ENCODE measurements at places on chromosomes 6 and 20. TPM values are rescaled to one million over a fixed set of nuclear protein-coding genes. Genes with fewer than 3 reads are reported as not detected.

TSBP1 gene
- total RNA-seq = not detected

DTNBP1 gene
- 17.4 TPM for total RNA-seq

CALHM5 gene
- 0.37 TPM for total RNA-seq

OPRM1 gene
- not detected for total RNA-seq

OR2H1 gene
- total RNA-seq = not detected

GRCh38 chr6:43774776-43775534 lies 4.9 kb downstream of the VEGFA start:
- peaks cover 16% of the 10 kb centered on the region for H3K4me1 ChIP-seq
- no peaks in the 10 kb centered on the region for H3K27me3 ChIP-seq

DNA sequence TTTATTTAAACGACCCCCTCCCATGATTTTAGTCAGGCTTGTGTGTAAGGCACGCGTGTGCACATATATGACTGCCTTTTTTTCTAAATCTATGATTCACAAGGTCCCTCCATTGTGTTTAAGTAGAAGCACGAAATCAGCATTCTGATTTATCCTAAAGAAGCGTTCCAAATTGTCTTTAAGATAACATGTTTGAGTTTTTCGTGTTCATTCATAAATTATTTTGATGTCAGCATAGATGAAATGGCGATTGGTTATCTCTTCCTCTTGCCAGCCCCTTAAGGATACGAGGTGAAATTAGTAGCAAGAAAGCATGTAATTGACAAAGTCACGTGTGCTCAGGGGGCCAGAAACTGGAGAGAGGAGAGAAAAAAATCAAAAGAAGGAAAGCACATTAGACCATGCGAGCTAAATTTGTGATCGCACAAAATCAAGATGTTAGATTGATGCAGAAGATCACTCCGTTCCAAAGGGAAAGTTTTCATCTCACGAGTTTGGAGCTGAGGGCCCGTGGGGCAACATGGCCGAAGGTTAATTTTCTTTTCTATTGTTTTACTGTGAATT lies at the start of gene LIN28B:
Gene LIN28B (plus strand): TSS at position 377 of the 564 bp plus-strand sequence. CDS start 144 bp downstream, at position 521.
- DNase-seq = no peak
- H3K27me3 ChIP-seq = peaks cover 42% of the 10 kb centered on the region
- H3K36me3 ChIP-seq = no peaks in the 10 kb centered on the region
- no peak within 1 kb of the TSS for H3K27ac ChIP-seq
- H3K4me3 ChIP-seq = no peak within 1 kb of the TSS
